ENCODE measurements at places on chromosomes 5 and 9.

DNA sequence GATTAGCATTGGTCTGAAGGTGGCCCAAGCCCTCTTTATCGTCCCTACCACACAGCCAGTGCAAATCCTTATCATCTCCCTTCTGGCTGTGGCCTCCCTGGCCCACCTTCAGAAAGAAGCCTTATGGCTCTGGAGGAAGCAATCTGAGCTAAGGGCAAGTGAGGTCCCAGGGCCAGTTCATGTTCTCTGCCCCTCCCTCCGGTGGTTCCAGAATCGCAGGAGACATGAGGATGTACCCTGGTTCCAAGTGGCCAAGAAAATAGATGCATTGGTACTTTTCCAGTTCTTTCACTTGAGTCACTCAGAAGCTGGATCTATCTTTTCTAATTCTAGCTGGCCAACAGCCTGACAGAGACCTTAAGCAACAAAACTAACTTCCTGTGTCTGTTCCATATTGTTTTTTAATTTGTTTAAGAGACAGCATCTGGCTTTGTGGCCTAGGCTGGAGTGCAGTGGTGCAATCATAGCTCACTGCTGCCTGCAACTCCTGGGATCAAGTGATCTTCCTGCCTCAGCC is 60.7 kb downstream of the LHFPL2 start:
- DNase-seq, result no peak

GRCh38 chr9:101966691-101967090 is 228.2 kb upstream of the GRIN3A start:
- DNase-seq, result no peak

DNA sequence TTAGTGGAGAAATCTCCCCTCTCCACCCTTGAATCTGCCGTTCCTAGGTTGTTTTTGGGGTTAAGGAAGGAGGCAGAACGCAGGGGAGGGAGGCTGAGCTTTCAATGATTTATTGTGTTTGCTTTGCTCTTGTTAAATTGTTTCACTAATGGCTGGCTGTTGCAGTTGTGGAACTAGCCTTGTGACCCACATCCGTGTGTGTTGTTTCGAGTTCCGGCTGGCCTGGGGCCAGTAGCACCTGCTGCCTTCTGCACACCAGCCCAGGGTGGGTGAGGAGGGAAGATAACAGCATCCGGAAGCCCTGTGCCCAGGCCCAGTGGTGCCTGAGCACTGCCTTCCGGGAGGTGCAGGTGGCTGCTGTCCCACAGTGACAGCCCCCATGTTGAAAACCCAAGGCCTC is 3.6 kb downstream of the ERGIC1 start:
- no peak for DNase-seq

DNA sequence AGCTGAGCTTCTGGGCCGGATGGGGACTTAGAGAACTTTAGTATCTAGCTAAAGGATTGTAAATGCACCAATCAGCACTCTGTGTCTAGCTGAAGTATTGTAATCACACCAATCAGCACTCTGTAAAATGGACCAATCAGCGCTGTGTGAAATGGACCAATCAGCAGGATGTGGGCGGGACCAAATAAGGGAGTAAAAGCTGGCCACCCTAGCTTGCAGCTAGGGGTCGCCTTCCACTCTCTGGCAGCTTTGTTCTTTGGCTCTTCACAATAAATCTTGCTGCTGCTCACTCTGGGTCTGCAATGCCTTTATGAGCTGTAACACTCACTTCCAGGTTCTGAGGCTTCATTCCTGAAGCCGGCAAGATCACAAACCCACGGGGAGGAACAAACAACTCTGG is 354.0 kb downstream of the PRR16 start:
- no peak for DNase-seq
